Body of pancreas (tissue), 4 donors: ENCODE measurements at places on chromosomes 16 and 17. TPM values are rescaled to one million over a fixed set of nuclear protein-coding genes. Genes with fewer than 3 reads are reported as not detected.

SEPTIN1 gene
- total RNA-seq: 0.33 TPM

VAT1L gene
- 2.3 TPM for total RNA-seq

PARD6A gene
- 22.8 TPM for total RNA-seq

FBXL20 gene
- 6.7 TPM for total RNA-seq

GABARAP gene
- total RNA-seq: 482 TPM

CIAO2B gene
- total RNA-seq: 15.3 TPM

ST6GALNAC2 gene
- 6.9 TPM for total RNA-seq

KRTAP3-2 gene
- not detected for total RNA-seq

CD300LB gene
- not detected for total RNA-seq

CACNA1H gene
- 7.3 TPM for total RNA-seq

NATD1 gene
- 2.6 TPM for total RNA-seq

PIRT gene
- total RNA-seq: 0.78 TPM

RNF157 gene
- total RNA-seq: 4.7 TPM

RNF40 gene
- total RNA-seq: 79.8 TPM

CPNE7 gene
- not detected for total RNA-seq

ACSM2A gene
- not detected for total RNA-seq

SSH2 gene
- total RNA-seq: 8.6 TPM

TMEM235 gene
- not detected for total RNA-seq

DPEP1 gene
- 116 TPM for total RNA-seq

FBXL16 gene
- 2.3 TPM for total RNA-seq

MLKL gene
- total RNA-seq: 16.8 TPM

TIMP2 gene
- total RNA-seq: 50.1 TPM

TRIM25 gene
- total RNA-seq: 13.5 TPM

TNP2 gene
- not detected for total RNA-seq

IGSF6 gene
- total RNA-seq: 1.3 TPM

TBC1D3K gene
- total RNA-seq: not detected

TBC1D3C gene
- not detected for total RNA-seq

UTS2R gene
- total RNA-seq: not detected

ZNF205 gene
- total RNA-seq: 14.2 TPM

BCL6B gene
- 8.9 TPM for total RNA-seq

DNAAF8 gene
- total RNA-seq: 0.26 TPM

GALR2 gene
- 0.52 TPM for total RNA-seq

PLA2G10 gene
- total RNA-seq: 2.6 TPM

FOXC2 gene
- 0.78 TPM for total RNA-seq

CDK10 gene
- 47.5 TPM for total RNA-seq

CCDC78 gene
- total RNA-seq: not detected

NOD2 gene
- total RNA-seq: 1.8 TPM

GRIN2C gene
- not detected for total RNA-seq

ABCA10 gene
- total RNA-seq: 7.3 TPM

EVI2B gene
- 4.9 TPM for total RNA-seq

EFNB3 gene
- total RNA-seq: 0.78 TPM

TBC1D3I gene
- total RNA-seq: not detected

TEX2 gene
- total RNA-seq: 36.1 TPM

TSPAN10 gene
- total RNA-seq: 5.3 TPM

UBE2I gene
- total RNA-seq: 81.7 TPM

PRSS33 gene
- total RNA-seq: not detected

KRT13 gene
- total RNA-seq: not detected

TBC1D26 gene
- total RNA-seq: not detected

NTN3 gene
- total RNA-seq: not detected

BIRC5 gene
- not detected for total RNA-seq

C17orf78 gene
- not detected for total RNA-seq

CCDC200 gene
- total RNA-seq: not detected

PRR35 gene
- total RNA-seq: not detected

MT1E gene
- 99.9 TPM for total RNA-seq

NHLRC4 gene
- total RNA-seq: 0.52 TPM

GP1BA gene
- total RNA-seq: not detected

PRSS27 gene
- not detected for total RNA-seq
